HS-5 (cell line): ENCODE measurements at places on chromosomes 1 and 21.

DNA sequence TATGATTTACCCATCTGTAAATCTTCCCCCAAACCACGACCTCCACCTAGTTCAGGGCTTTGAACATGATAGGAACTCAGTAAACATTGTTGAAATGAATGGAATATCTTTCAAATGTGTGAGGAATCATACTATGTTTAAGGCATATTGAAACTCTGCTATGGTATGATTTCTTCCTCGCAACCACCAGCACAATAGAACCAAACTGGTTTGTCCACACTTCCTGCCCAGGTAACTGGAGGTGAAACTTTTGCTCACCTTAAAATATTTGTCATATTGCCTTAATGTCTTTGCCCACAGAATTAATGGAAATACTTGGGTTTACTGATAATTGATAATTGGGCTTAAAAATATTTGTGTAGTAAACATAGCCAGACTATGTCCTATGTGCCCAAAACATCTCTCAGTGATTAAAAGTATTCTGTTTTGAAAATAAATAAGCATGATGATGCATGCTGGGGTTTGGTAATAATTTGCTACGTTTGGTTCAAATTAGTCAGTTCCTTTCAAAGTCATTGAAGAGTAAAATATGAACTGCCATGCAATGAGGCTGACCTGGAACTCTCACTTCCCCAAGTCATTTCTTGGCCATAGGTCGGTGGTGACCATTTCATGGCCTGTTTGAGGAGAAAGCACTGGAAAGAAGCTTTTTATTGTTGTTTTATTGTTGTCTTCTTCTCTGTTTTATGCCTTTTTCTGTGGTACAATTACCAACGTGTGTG lies 73.3 kb downstream of the TNFSF18 start:
- no peak for DNase-seq

GRCh38 chr1:25253911-25254310 lies 6.7 kb upstream of the RSRP1 start:
- no peak for DNase-seq

GRCh38 chr1:52662645-52663313 lies 29.8 kb downstream of the SHISAL2A start:
- DNase-seq = no peak

DNA sequence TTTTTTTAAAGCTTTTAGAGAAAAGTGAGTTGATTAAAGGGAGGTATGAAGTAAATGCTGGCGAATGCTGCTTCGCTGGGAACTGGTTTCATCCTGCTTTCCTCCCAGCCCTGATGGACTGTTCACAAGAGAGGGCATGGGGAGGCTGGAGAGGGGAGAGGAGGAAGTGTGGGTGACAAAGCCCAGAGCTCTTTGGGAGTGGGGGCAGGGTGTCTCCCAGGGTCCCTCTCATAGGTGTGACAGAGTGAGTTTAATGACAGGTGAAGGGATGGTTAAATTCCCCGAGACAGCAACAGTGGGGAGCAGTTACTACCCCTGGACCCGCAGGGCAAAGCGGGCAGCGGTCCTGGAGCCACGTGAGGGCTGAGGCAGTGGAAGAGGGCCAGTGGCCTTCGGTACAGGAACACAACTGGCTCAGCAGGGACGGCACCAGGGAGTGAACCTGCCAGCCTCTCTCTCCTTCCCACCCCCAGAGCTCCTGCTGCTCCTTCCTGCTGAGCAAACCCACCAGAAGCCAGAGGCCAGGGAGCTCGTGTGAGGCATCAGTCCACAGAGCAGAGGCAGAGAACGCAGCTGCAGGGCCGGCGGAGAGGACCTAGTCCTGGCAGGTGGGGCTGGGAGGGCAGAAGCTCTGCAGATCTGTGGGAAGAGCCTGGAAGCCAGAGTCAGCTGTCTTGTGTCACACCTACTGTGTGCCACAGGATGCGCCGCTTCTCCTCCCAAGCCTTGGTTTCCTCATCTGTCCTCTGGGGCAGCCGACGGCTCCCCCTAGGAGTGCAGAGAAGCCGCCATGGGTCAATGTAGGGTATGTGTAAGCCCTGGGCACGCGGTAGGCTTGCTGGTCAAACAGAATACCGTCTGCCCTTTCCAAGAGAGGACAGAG lies 20.9 kb upstream of the LRP8 start:
- DNase-seq = no peak

- DNase-seq = no peak
Measured at GRCh38 chr1:183806125-183806524, 1.2 kb downstream of the RGL1 start.

DNA sequence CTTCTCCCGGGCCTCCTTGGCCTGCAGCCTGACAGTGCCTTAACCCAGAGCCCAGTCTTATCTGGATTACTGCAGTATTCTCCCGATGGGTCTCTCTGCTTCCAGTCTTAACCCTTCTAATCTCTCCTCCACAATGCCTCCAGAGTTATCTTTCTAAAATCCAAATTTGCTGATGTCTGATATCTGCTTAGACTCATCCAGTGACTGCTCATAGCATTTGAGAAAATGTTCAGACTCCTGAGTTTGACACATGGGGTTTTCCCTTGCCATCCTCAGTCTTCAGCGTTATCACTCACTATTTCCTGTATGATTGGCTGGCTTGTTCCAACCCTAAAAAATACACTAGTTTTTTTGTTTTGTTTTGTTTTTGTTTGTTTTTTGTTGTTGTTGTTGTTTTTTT lies 102.0 kb downstream of the FMN2 start:
- DNase-seq = no peak

GRCh38 chr1:113783254-113784103 lies 24.2 kb upstream of the PHTF1 start:
- no peak for DNase-seq

- no peak for DNase-seq
Measured at GRCh38 chr21:44482581-44483287, 27.4 kb downstream of the LRRC3 start.

DNA sequence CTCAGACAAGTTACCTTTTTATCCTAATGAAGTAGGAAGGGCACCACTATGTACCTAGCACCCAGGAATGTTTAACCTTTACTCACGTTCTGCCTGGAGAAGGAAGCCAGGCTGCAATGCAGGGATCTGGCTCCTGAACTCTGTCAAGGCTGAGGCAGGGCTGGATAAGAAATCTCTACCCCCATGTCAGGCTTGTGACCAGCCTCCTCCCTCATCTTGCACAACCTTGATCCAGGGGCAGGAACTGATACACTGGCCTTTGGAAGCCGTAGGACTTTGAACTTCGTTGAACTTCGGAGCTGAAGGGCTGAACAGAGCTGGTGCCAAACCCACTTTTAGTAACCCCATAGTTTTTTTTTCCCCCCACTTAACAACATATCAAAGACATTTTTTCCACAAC lies 8.0 kb upstream of the AKR1A1 start:
- DNase-seq = no peak

DNA sequence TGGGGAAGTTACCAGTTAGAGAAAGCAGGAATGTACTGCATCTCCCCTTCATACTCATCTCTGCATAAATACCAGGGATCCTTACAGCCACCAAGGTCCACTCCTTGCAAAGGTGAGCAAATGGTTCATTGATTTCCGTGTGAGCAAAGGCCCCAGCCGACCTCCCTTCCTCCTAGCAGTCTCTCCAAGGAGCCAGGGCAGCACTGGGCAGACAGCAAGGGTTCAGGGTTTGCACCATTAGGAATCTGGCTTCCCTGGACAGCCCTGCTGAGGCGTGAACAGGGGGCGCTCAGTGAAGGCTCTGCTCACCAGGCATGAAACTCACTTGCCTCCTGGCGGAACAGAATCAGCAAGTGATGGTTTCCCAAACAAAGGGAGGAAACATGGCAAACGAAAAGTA lies 65.7 kb downstream of the MRPL37 start:
- DNase-seq = no peak

- no peak for DNase-seq
Measured at GRCh38 chr1:172969611-172970010, 81.1 kb downstream of the TNFSF18 start.

- DNase-seq = no peak
Measured at GRCh38 chr21:44519346-44520325, 20.4 kb downstream of the KRTAP10-1 start.

DNA sequence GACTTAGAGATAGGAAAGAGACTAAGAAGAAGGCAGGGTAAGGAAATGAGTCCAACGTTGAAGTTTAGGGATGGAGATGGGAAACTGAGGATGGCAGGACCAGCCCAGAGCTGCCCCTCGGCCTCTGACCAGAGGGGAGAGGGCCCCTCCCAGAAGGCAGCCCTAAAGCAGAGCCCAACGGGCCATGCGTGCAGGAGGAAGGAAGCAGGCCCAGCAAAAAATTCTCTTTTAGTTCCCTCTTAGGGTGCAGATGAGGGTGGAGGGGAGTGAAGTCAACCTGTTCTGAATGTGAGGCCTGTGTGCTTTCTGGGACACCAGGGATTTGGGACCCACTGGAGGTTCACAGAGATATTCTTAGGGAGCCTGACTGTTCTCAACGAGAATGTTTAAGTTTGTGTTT lies 225.4 kb downstream of the RHOU start:
- no peak for DNase-seq

- peak; percentile 49 for DNase-seq
Measured at GRCh38 chr1:97013941-97014340, 292.4 kb downstream of the PTBP2 start.

DNA sequence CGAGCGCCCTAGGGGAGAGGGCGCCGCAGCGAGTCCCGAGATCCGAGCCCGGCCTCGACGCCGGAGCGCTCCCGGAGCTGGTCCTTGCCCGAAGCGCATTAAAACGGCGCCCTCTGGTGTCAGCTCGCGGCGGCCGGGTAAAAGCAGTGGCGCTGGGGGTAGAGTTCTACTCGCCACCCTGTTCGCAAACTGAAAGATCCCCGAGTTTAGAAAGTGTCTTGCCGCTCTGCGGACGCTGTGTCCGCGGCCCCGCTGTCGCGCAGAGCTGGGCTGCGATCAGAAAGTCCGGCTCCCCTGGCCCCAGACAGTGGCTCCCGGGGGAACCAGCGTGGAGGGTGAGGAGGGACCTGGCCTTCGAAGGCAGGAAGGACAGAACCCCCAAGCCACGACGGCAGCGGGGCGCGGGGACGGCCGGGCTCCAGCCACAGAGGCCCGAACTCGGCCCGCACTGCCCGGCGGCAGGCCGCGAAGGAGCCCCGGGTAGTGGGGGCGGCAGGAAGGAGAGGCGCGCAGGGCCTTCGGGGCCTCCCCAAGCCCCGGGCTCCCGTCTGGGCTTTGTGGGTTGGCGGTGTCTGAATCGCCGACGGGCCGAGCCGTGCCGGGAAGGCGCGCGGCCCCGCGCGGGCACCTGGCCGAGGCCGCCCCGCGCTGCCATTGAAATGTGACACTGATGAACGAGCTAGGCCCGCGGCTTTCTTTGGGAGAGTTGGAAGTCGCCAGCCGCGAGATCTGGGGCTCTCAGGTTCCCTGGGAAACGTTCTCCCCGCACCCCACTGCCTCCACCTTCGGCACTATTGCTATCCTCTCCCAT lies 39.1 kb upstream of the NFIA start:
- peak; percentile 24 for DNase-seq

GRCh38 chr1:226125831-226126230 lies 60.7 kb downstream of the ACBD3 start:
- DNase-seq = no peak

DNA sequence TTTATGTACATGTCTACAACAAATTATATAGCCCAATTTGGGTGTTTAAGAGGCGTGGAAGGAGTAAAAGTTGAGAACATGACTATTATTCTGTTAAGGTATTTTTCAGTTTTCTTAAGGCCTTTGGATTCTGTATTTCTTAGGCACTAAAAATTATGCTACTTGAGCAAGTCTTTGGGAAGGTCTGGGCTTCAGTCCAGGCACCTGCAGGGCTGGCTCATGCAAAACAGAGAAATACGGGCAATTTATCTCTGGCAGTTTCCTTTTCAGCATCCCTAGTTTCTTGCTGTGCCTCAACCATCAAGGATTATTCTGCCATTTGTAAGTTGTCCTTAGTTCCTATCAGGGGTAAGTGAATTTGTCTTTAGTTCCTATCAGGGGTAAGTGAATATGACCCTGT lies 358.8 kb upstream of the B3GALT2 start:
- DNase-seq = no peak

GRCh38 chr1:162389971-162390370 lies 8.4 kb downstream of the C1orf226 start:
- no peak for DNase-seq

DNA sequence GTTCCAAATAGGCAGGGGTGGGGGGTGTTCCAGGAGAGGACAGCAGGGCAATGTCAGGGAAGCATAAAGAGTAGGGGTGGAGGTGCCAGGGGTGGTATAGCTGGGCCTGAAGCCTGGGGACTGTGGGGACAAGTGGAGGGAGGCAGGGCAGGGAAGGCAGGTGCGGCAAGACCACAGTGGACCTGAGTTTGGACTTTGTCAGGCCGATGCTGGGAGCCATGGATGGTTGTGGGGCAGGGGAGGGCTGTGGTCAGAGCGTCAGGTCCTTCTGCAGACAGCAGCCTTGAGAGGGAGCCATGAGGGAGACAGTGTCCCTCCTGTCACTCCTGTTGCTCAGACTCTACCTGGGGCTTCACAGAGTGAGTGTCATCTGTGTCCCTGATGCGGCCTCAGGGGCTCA lies 320.3 kb downstream of the PTPRU start:
- no peak for DNase-seq

- DNase-seq = no peak
Measured at GRCh38 chr1:152866321-152866720, 6.5 kb downstream of the LCE7A start.

DNA sequence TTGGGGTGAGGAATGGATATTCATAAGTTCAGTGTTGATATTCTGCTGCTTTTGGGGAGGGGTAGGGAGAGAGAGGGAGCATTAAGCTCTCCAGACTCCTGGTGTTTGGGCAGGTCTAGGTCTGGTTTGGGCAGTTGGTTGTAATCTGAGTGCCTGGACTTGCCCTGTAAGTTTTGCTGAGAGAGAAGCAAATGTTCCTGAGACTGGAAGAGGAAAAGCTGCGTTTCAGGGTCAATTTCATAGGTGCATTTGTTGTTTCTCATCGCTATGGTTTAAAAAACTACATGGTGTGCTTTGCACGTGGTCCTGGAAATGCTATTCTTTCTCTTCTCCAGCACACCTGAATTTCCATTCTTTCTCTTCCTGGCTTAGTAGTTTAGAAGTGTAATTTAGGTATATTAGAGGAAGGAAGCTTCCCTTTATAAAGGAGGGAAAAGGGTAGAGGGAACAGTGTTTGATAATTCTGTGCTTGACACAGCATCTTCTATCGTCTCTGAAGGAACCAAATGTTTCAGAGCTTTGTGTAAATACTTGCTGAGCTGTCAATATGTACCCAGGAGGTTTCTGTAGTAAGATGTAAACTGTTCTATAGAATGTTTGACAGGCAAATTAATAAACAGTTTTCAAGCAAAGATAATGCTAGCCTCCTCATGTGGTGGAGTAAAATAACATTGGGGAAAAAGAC lies 6.3 kb downstream of the ARID1A start:
- no peak for DNase-seq

GRCh38 chr1:228463559-228464455 lies 23.4 kb upstream of the RNF187 start:
- DNase-seq = no peak

DNA sequence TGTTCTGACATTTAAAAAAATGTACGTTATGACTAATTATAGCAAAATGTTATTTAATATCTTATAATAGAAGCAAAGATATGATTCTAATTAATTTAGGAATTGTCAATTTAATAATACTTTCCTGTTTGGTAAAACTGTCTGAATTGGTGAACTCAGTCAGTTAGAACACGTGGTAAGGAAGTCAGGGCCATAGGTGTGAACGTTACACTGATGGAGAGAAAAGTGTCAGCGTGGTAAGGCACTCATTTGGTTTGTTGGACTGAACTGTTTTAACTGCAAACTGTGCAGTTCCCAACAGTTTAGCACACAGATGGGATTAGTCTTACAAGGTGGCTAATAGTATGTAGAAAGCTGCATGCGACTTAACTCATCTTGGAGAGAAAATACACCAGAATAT lies 102.9 kb downstream of the EPB41 start:
- DNase-seq = no peak
